NCI-H82 (cell line): ENCODE measurements at places on chromosomes 11 and 22.

- peak; percentile 66 for DNase-seq
Measured at GRCh38 chr11:78354408-78355308, 63.0 kb downstream of the GAB2 start.

- DNase-seq = no peak
Measured at GRCh38 chr22:35458547-35459422, 58.8 kb downstream of the MCM5 start.

- DNase-seq = no peak
Measured at GRCh38 chr11:112597286-112597790, 336.7 kb upstream of the PLET1 start.

GRCh38 chr11:107275632-107276031 lies 182.0 kb downstream of the CWF19L2 start:
- no peak for DNase-seq

GRCh38 chr22:23555118-23555517 lies 25.0 kb downstream of the IGLL1 start:
- no peak for DNase-seq

GRCh38 chr11:93917673-93918072 lies 67.3 kb upstream of the VSTM5 start:
- DNase-seq = no peak

GRCh38 chr11:83914995-83915394 lies 628.8 kb upstream of the CCDC90B start:
- DNase-seq = no peak

DNA sequence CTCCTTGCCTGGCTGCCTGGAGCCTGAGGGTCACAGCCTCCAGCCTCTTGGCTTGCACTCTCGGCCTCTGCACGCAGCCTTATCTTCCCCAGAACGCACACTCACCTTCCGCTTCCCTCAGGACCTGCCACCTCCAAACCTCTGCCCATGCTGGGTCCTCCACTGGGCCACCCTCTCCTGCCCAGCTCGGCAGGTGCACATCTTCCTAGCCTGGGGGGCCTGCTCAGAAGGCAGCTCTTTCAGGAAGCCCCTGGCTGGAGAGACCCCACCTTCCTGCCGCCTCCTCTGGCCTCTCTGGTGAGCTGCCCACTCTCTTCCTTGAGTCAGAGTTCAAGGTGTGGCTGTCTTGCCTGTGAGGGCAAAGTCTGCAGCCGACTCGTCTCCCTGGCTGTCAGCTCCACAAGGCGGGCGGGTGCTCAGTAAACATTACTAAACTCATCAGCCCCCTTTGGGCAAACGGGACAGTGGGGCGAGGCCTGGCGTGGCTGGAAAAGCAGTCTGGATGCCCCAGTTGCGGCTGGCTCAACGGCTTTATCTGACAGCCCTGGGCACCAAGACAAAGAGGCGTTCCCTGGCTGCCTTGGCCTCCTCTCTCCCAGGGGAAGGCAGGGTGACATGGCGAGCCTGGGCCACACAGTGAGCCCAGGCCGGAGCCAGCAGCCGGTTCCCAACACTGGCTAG lies 1.7 kb upstream of the LINC01488 start:
- DNase-seq = no peak

DNA sequence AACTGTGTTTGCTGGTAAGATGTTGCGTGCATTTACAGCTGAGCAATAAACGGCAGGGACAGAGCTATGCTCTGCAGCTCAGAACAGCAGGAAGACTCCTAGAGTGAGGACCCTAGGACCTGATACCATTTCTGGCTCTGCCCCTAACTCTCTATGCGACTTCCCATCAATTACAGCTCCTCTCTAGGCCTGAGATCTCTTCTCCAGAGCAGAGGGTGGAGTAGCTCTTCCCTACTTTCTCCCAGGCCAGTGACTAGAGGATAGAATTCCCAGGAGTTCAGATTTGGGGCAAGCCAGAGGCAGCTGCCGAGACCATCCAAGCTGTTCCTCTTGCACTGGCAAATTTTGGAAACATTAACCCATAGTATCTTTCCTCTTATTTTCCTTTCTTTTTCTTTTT lies 12.8 kb upstream of the SCGB1A1 start:
- no peak for DNase-seq

DNA sequence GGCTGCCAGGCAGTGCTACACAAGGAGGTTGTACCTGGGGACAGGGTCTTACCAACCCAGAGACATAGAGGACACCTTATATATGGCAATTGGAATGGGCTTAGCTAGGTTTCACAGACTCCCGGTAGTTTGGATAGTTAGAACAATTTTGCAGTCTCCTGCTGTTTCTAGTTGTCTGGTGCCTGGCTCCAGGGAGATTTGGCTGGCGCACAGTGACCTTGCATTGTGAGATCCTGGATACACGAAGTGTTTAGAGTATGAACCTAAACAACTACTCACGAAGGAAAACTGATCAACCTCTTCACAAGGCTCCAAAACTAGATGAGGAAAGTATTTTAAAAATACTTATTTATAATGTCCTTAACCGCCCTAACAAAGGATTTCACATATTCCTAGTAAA lies 614.7 kb downstream of the FAM181B start:
- DNase-seq = no peak

DNA sequence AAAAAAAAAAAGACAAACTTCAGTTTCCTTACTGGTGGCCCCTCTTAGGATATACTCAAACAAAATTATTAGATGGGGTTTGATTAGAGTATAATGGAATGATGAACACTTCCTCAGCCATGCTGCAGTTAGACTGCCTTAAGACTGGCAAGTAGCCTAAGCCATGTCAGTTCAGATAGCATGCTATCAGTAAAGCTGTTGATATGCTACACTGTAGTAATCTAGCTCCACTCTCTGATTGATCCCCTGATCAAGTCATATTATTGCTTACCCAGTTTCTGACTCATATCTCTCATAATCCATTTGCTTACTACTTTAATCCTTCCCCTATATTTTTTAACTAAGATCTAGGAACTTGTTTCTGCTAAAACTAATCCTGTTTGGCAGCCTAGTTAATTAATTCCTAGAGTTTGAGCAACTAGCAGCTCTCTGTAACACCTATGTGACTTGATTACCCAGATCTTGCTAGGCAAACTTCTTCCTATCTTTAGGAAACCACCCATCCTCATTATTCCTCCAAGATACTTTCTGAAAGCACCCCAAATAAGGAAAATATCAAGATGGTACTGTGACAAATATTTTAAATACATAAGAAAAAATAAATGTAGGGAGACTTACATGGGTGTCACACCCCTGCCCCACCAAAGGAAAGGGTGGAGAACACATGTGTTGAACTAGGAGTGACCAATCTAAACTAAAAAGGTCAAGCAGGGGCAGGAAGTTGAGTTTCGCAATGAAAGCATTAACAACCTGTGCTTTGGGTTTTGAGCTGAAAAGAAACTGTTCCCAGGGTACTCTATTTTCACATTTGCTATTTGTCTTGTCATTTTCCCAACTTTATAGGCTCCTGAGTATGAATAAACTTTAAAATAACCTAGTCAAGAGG lies 43.2 kb downstream of the PIK3C2A start:
- DNase-seq = peak; percentile 25

- no peak for DNase-seq
Measured at GRCh38 chr11:4211991-4212390, 117.4 kb downstream of the RRM1 start.

DNA sequence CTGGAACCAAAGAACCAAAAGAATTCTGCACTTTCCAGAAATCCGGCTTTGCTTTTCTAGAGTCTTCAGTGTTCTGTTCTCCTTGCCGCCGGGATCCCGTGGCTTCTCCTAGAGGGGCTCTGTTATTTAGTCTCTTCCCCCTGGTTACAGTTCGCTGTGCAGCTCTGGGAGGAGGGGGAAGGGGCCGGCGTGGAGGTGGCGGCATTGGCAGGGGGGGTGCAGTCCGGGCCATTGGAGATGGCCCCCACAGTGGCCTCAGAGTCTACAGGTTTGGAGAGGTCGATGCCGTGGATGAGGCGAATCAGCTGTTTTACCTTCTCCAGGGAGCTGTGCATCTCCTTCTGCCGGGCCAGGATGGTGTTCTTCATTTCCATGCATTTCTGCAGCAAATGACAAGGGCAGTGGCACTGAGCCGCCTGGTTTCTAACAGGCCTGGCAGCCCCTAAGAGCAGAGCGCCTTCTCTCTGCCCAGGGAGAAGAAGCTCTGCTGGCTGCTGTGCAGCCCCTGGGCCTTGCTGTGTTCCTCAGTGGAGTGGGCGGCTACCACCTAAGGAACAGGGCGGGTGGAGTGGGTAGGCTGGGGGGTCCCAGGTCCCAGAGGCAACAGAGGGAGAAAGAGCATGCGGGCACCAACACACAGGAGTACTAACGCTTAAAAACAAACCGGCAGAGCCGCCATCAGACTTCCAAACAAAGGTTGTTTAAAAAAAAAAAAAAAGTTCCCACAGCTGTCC lies 11.6 kb downstream of the LARGE2 start:
- DNase-seq = no peak
